NCI-H1930 (cell line): ENCODE measurements at places on chromosomes 11 and 22.

DNA sequence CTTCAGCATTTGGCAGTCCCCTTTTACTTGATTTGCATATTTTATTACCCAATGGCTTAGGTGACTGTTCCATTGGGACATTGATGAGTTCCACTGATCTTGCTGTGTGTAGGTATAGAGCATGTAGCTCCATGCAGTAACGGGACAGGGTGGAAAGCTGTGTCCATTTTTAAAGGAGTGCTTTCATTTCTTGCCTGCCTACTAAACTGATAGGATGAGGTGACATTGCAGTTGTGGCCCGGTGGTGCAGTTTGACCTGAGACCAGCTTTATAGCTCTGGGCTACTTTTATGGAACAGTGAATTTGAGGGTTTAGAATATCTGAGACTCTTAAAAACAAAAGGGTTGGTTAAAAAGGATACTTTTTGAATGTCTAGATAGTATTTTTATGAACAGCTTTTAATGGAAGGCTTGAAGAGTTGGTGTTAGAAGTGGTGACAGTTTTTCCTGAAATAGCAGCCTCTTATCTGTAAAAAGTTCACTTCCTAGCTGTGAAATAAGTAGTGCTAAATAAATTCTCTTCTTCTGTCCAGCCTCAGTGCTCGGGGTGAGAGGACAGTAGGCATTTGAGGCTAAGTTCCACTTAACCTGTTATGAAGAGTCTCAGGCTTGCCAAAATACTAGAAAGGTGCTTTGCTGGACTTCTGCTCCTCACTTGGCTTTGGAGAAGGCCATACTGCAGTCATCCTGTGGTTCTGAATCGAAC lies 27.0 kb downstream of the NAT10 start:
- DNase-seq, result no peak

- no peak for DNase-seq
Observed at GRCh38 chr11:102276783-102277182, 40.5 kb upstream of the BIRC3 start.

- no peak for DNase-seq
Observed at GRCh38 chr11:19868281-19868821, 155.7 kb downstream of the NAV2 start.

- DNase-seq, result no peak
Observed at GRCh38 chr22:49369726-49370626, 457.7 kb downstream of the BRD1 start.

DNA sequence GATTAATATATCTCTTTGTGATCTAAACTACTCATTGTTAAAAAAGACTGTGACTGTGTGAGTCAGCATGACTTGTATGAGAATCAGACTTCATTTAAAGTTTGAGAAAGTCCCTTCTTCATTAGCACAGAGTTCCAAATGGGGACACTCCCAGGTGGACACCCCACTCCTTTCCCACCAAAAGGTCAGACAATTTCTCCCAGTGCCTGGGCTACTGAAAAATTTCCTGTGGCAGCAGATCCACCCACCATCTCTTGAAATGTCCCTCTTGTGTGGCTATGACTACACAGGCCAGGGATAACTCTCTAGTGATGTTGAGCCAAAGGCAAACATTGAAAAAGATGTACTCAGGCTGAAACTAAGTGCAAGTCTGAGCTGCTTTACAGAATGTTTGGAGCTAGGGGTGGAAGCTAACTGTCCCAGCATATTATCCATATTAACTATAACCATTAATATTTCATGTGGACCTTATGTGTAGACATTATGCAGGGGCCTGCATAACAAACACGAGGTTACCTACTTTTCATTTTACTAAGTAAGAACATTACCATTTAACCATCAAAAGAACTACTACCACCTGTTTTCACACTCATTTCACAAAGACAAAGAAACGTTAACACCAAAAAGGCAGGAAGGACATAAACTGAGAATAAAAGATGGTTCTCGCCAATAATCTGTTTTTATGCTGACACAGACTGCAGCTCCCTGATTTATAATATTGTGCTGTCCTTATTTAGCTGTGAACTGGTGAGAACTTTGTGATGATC lies 44.8 kb downstream of the MMP20 start:
- DNase-seq, result no peak

DNA sequence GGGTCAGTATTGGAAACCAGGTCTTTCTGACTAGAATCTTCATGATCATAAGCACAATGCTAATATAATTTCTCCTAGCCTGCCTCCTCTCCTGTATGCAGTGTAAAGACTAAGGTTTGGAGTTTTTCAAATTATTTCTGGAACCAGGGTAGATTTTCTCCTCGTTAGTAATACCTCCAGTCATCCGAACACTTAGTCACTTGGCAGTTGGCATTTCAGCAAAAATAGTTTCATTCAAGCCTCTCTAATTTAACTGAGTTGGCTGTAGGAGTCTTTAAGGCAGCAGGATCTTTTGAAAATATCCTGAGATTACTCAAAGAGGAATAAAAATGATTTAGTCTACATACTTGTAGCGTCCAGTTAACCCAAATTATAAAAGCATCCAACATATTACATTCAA lies 6.3 kb downstream of the TYR start:
- DNase-seq, result no peak

DNA sequence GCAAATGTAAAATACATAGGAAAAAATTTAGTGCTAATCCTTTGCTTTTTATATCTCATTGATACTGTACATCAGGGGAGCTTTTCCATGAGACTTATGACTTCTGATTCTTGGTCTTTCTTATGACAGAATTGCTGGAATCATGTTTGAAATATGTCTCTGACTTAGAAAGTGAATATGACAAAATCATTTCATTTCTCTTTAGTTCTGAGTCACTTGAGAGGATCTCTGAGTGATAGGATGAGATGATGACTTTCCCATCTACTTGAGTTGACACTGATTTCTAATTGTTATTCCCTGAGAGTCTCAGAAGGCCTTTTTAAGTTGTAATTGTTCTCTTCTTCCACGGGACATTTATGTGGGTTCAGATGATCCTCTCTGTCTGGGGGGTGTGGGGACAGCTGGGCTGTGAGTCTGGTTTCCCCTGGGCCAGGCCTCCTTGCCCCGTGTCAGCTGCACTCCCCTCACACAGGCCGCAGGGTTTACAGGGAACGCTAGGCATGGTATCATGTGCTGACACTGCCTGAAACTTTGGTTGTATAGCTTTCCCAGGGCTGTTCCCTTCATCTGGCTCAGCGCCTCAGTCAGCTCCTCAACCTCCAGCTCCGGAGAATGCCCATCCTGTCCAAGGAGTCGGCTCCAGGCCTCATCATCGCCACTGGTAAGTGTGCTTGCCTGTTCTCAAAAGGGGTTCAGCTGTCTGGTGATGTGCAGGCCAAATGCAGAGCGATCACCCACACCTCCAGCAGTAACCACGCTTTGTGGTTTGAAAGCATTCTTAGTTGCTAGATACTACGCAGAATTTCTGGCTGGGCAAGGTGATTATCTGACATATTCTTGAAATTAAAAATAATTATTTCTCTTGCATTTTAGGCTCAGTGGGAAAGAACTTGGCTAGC lies 69.5 kb upstream of the SORL1-AS1 start:
- no peak for DNase-seq

GRCh38 chr11:10478066-10478465 lies 23.0 kb downstream of the AMPD3 start:
- DNase-seq, result no peak

DNA sequence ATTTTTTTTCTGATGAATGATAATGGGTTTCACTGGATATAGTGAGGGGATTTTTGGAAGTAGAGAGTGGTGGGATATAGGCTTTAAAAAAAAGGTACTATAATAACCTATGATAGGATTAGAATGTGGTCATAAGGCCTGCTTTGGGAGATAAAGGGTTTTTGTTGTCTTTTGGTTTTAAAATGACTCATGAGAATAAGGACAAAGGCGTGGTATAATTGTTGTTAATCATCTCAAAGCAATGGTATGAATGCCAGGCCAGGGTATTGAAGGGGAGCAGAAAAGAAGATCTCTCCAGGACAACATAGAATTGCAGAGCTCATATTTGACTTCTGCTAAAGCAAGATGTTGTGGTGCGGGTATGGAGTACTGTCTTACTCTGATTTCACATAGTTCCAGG lies 579.4 kb downstream of the JRKL start:
- no peak for DNase-seq

- DNase-seq, result no peak
Observed at GRCh38 chr11:1482581-1483444, 3.8 kb downstream of the MOB2 start.

DNA sequence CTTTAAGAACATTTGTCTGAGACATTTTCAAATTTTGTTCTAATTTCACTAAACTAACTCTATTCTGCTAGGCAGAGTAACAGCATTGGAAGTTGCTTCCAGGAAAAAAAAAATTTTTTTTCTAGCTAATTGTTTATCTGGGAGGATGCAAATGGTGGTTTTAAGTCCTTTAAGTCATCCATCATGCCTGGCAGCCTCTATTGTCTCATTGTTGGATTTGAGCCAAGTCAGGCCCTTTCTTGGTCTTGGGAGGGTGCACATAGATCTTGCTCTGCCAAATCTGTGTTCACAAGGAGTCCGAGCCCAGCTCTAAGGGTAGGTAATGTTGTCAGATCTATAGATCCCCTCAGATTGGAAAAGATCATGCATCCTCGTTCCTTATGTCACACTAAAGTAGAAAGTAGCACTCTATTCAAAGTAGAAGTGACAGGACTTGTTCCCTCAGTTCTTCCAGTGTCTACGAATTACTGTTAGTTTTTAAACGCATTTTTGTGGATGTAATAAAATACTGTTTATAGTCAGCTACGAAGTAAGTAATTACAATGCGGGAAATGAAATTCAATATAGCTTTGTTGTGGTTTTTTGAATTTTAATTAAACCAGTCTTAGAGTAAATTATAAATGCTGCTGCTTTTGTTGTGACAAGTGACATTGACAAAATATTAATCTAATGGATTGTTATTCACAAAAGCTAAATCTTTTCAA lies 166.0 kb upstream of the RASSF10 start:
- DNase-seq, result peak; percentile 82

- DNase-seq, result no peak
Observed at GRCh38 chr11:130780437-130780836, 135.8 kb downstream of the SNX19 start.

DNA sequence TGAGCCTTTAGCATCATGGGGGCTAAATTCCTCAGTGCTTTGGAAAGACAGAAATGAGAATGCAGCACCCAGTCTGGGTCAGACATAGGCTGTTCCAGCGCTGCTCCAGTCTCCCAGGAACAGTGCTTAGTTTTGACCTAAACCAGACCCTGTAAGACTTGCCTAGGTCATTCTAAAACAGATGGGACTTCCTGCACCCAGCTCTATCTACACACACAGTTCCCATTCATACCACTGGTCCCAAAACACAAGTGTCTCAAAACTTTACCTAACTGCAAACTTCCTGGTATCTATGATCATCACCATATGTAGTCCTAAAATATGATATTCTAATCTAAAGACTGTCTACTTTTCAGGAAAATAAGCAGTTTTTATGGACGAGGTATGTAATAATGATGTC lies 37.9 kb downstream of the PRCP start:
- no peak for DNase-seq

DNA sequence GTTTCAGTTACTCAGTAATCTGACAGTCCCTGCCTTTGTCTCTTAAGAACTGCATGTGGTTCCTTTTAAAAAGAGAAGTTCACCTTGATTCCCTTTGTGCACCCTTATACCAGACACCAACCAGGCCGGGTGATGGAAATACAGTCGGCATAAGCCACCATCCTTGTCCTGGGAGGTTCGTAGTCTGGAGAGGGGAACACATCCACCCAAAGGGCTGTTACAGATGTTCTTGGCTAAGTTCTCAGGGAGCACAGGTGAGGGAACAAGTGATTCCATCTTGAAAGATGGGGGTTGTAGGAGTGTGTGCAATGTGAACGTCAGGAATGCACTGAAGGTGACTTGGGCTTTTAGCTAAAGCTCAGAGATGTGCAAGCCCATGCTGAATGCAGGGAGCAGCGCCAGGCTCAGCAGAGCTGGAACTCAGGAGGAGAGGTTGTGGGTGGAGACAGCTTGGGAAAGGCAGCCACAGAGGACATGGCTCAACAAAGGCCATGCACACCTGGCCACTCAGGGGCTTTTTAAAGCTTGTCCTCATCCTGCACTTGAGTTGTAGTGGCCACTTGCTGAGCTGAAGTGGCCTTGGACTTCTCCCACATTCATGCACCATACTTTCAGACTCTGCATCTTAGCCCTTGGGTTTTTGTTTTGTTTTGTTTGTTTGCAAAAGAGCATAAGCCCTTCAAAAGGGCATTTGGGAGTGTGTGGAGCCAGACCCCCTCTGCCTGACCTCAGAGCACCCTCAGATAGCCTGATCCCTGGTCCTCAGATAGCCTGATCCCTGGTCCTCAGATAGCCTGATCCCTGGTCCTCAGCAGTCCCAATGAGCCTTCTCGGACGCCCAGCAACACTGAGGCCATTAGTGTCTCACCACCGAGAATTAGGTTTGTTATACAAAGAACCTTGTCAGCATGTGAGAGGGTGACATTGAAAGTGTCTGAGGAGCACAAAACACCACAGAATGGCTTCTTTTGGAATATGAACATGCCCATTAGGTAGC lies 12.7 kb upstream of the TMA7B start:
- no peak for DNase-seq

DNA sequence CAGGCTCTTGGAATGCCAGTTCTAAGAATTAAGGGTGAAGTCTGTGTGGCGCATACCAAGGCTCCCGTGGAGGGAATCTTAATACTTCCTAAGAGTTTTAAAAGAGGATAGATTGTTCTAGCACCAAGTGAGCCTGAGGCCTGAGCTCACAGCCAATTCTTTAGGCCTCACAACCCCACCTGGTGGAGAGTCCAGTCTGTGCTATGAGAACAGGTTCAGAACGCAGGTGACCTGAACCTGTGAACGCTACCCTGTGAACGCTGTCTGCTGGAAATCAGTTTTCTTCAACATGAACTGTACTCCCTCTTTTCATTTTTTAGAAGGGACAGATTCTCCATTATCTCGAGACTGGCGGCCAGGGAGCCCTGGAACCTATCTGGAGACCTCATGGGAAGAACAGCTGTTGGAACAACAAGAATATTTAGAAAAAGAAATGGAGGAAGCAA lies 43.2 kb upstream of the DLAT start:
- no peak for DNase-seq

DNA sequence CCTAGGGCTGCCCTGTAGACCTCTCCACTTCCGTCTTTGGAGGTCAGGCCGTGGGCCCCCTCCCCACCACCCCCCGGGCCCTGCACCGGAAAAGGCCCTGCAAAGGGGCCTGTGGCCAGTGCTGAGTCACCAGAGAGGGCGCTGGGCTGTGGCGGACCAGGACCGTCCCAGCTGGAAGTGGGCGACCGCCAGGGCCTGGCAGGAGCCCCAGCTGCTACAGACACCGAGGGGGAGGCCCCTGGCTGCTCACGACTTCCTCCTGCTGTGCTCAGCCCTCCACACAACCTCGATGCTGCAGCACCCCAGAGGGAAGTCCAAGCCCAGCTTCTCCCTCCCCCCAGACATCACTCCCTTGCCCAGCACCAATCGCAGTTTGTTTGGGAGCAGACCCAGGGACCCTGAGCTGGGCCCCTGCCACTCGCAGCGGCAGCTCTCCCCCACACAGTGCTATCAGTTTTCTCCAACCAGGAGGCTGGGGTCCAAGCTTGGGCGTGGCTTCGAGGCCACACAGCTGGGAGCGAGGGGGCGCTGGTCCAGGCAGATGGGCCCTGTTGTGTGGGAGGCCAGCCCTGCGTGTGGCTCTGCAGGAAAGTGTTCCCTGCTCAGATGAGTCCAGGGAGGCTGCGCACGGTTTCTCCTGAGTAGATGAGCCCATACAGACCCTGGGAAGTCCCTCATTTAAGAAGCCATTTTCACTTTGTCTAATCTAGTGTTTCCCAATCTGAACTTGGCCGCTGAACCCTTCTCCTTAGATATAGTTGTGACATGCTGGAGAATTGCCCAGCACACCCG lies 5.6 kb upstream of the SH3BP1 start:
- DNase-seq, result no peak
